ENCODE measurements at places on chromosomes 5 and 9. TPM values are rescaled to one million over a fixed set of nuclear protein-coding genes. Genes with fewer than 3 reads are reported as not detected.

Gene FOXD4L3
- total RNA-seq = not detected

Gene GABRA1
- not detected for total RNA-seq

Gene PKN3
- 28.4 TPM for total RNA-seq

Gene DMRT3
- 1.4 TPM for total RNA-seq

Gene TIMD4
- total RNA-seq = 0.17 TPM

Gene GFI1B
- not detected for total RNA-seq

Gene MCC
- 4.3 TPM for total RNA-seq

Gene PCDHAC1
- not detected for total RNA-seq

Gene PDCD1LG2
- 12.4 TPM for total RNA-seq

Gene GPR150
- not detected for total RNA-seq

Gene LCN15
- total RNA-seq = not detected

Gene LMBRD2
- total RNA-seq = 2.7 TPM

Gene FBP1
- 2.9 TPM for total RNA-seq

Gene TPRN
- total RNA-seq = 10.5 TPM

Gene FCN1
- not detected for total RNA-seq

Gene CD74
- total RNA-seq = 31.2 TPM

Gene C8G
- total RNA-seq = not detected

Gene AJM1
- 0.51 TPM for total RNA-seq

Gene ADAMTS6
- 12.1 TPM for total RNA-seq

Gene LRRC19
- not detected for total RNA-seq

All from epithelial cell of proximal tubule (primary cell).